ENCODE measurements at places on chromosomes 11 and 22.

DNA sequence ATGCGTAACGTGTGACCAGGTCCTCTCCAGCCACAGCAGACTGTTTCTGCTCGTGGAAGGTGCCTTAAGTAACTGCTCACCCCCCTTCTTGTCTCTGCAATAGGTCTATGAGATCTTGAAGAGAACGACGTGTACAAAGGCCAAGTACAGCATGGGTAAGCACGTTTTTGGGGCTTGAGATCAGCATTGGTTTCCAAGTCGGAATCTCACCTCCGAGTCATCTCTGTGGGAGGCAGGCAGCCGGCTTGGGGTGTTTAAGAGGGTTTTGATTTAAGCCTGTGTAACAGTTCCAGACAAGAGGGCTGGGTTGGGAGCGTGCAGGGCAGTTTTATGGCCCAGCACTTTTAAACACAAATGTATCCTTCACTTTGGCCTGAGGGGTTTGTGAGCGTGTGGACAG is 30.1 kb downstream of the ANO1 start:
- no peak for DNase-seq

GRCh38 chr11:78256962-78257361 is 68.2 kb downstream of the USP35 start:
- DNase-seq = no peak

GRCh38 chr11:27830206-27830605 is 130.0 kb upstream of the BDNF start:
- no peak for DNase-seq

GRCh38 chr11:44788536-44789261 is 61.9 kb downstream of the TSPAN18 start:
- no peak for DNase-seq

Data from activated CD4-positive, alpha-beta T cell treated with anti-CD3 and anti-CD28 coated beads for 4 hours (primary cell).